ENCODE measurements at places on chromosomes 16 and 17.

DNA sequence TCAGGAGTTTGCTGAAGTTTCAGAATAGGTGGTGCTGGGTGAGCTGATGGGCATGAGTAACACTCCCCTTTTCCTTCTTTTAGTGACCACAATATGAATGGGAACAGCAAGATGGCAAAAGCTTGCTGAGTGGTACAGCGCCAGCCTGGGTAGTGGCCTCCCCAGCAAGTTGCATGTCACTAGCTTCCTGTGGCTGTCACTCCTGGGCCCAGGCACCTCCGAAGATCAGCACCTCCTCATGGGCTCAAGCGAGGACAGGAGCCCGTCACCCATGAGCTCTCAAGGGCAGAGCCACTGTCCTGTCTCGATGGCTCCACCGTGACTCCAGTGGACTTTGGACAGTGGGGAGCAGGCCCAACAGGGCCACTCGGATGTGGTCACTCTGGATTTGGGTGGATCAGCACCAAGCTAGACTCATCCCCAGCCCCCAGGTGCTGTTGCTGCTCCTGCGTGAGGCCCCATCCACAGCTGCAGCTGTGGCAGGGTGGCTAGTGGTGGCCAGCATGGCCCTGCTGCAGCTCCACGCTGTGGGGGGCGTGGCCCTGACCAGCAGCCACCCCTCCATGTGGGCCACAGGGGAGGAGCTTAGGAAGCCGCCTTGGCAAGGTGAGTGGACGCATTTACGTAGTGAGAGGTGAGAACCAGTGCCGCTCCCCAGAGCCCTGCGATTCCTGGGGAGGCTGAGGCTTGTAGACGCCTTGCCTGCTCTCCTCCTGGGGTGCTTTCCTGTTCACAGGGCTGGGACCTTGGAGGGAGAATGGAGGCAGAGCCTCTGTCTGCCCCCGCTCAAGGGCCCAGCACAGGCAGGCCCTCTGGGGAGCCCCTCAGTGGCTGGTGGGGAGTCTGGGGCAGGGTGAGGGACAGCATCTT lies 13.6 kb upstream of the DNASE1 start:
- DNase-seq: no peak

GRCh38 chr16:64925166-64925565 lies 196.7 kb downstream of the CDH11 start:
- no peak for DNase-seq

GRCh38 chr17:12348476-12348875 lies 317.2 kb upstream of the MYOCD start:
- DNase-seq: no peak

DNA sequence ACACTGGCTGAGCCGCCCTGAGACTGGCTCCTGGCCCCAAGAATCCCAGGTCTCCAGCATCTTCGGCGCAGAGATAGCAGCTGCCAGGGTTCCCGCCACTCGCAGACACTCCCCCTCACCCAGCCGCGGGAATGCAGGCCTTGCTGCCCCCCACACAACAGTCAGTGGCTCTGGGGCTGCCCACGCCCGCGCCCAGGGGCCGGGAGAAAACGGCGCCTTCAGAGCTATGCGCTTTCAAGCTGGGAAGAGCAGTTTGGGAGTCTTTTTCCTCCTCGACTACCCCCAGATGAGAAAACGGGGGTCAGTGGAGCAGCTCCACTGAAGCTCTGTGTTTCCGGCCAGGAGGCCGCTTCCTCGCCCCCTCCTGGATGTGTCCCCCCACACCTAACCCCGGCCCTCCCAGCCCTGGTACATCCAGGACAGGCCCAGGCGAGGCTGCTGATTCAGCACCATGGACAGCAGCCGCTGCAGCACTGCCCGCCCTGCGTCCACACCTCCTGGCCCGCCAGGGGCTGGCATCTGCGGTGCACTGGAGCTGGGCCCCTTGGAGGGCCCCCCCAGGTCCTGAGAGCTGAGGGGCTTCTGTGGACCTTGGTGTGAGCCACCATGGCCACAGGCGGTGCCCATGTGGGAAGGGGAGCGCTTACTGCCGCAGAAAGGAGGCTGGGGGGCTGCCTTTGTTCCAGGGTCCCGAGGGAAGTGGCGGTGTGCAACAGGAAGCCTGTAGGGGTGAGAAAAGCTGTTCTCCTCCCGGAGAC lies 35.7 kb downstream of the CACNA1H start:
- DNase-seq: peak; percentile 70

- DNase-seq: no peak
Measured at GRCh38 chr17:17150448-17150800, 55.7 kb downstream of the PLD6 start.

GRCh38 chr17:64736804-64737492 lies 74.8 kb upstream of the SMURF2 start:
- DNase-seq: peak; percentile 77

- no peak for DNase-seq
Measured at GRCh38 chr17:40779181-40779909, 3.0 kb downstream of the KRT27 start.

- DNase-seq: peak; percentile 32
Measured at GRCh38 chr17:80259457-80260068, 1.1 kb upstream of the RNF213 start.

DNA sequence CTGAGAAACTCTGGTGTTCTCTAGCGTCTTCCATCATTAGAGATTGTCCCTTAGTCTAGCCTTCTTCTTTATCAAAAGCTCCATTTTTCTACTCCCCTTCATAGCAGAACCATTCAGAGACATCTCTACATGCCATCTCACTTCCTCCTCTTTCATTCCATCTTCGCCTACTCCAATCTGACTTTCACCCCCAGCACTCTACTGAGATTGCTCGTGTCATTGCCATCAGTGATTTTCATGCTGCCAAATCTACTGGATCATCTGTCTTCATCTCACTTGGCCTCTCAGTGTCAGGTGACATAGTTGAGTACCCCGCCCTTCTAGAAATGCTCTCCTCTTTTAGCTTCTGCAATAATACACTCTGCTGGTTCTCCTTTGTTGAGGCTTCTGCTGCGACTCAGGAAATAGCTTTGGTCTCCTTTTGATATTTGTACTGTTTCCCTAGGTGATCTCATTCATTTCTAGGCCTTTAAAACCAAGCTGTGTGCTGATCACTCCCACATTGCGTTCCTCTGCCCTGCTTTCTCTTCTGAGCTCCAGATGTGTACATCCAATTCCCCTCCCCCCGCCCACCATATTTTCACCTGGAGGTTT lies 119.1 kb downstream of the FTO start:
- peak; percentile 21 for DNase-seq

- DNase-seq: no peak
Measured at GRCh38 chr17:57213180-57213825, 43.0 kb upstream of the MSI2 start.

- DNase-seq: no peak
Measured at GRCh38 chr17:73546114-73546513, 98.1 kb downstream of the SDK2 start.

DNA sequence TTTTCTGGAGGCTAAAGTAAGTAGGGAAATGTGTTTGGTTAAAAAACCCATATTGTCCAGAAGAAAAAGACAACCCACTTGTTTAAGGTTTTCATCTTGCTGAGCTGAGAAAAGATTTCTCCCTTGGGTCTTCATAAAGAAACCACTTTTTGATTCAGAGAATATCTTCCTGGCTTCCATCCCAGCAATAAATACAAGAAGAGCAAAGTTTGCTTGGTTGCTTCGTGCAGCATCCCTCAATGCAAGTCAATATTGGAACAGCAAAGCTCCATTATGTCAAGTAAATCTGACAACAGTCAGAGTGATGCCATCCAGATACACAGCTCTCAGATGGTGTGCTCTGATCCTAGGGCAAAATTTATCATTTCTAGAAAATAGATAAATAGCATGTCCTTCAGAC lies 118.9 kb upstream of the PIRT start:
- no peak for DNase-seq

DNA sequence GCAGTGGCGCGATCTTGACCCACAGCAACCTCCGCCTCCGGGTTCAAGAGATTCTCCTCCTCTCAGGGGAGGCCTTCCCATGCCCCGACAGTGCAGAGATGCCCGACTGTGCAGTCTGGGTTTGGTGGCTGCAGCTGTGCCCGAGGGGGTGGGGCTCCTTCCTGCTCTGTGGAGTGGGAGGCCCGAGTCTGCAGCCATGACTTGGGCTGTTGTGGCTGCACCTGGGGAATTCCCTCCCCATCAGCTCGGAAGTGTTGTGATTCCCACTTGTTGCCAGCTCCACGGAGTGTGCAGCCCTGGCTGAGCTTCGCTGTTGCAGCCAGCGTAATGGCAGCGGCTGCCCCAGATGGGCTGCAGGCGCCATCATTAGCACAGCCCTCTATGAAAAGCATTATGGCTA lies 66.4 kb upstream of the SMIM36 start:
- DNase-seq: no peak

DNA sequence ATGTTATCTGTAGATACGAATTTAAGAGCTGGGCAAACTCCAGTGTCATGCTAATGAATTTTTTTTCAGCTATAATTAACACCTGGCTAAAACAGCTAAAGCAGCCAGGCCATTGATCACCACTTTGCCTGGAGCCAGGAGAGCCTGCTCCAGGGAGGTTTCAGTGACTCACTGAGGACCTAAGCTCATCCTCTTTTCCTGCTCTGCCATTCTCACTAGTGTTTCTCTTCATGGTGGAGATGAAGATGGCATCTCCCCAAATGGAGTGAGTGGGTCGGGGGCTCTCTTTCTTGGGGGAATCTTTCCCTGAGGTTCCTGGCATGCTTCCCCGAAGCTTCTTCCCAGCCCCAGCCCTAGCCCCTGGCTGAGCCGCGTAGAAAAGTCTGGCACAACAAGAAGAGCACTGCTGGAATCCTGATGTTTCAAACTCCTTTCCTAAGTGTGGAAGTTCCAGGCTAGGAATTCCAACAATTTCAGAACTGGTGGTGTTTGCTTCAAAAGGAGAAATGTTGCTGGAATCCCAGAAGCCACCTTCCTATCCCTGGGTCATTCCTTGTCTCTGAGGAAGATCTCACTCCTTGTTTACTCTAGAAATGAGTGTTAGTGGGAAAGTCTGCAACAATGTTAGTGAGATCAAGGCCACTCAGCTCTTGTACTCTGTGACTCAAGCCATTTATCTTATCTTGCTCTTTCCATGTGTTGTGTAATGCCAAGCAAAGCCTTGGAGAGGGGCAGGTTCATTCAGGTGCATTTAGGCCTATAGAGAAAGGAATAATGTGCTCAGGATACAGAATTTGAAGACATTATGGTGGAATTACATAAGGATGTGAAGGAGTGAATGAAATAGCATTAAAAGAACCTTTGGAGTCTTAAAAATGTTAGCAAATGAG lies 26.0 kb upstream of the B4GALNT2 start:
- DNase-seq: no peak

DNA sequence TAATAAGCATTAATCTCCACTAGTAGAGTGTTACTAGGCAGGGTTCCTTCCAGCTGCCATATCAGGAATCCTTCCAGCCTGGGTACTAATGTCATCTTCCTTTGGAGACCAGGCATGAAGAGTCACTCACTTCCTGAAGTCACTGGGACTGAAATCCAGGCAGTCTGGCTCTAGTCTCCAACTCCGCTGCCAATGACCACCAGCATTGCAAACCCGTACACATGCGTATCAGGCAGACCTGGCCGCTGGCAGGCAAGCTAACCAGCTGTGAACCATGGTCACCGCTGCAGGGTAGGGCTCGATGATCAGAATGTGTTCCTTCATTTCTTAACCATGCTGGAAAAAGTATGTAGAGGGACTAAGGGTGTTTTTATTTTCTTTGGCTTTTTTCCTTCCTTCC lies 255.5 kb downstream of the CDH13 start:
- DNase-seq: no peak
